ENCODE measurements at places on chromosomes 13 and 19. TPM values are rescaled to one million over a fixed set of nuclear protein-coding genes. Genes with fewer than 3 reads are reported as not detected.

Gene SPTBN4
- total RNA-seq: 0.77 TPM

Gene ZNF224
- total RNA-seq: 34.7 TPM

Gene ZNF524
- total RNA-seq: 8.2 TPM

Gene ZNF71
- 6.5 TPM for total RNA-seq

Gene SELENOV
- total RNA-seq: not detected

Gene LEUTX
- total RNA-seq: not detected

Gene ZNF383
- 4.0 TPM for total RNA-seq

Gene LMO7
- total RNA-seq: 322 TPM

Gene AMH
- 0.19 TPM for total RNA-seq

Gene ZNF284
- total RNA-seq: 2.5 TPM

Gene ZNF709
- total RNA-seq: 5.9 TPM

Gene MIDN
- total RNA-seq: 22.4 TPM

Gene EXOC3L2
- 0.28 TPM for total RNA-seq

Gene CGB5
- not detected for total RNA-seq

Gene SOHLH2
- total RNA-seq: not detected

Gene NKPD1
- total RNA-seq: 0.56 TPM

Gene ATP12A
- not detected for total RNA-seq

Gene MCEMP1
- total RNA-seq: not detected

Gene RNF17
- not detected for total RNA-seq

Gene HTR2A
- total RNA-seq: 4.8 TPM

Gene PPP1R12C
- 42.9 TPM for total RNA-seq

Gene LRRC25
- total RNA-seq: under 0.01 TPM

Gene CEACAM4
- total RNA-seq: not detected

Gene SLC10A2
- total RNA-seq: not detected

Gene CRYL1
- 19.2 TPM for total RNA-seq

Gene TEX29
- total RNA-seq: not detected

Gene KIR2DL3
- not detected for total RNA-seq

Gene PLIN4
- total RNA-seq: not detected

Gene ZNF614
- total RNA-seq: 10.7 TPM

Measured in regular cardiac myocyte (primary cell).